ENCODE measurements at places on chromosomes 1 and 21. TPM values are rescaled to one million over a fixed set of nuclear protein-coding genes. Genes with fewer than 3 reads are reported as not detected.

Gene NECTIN4
- 10.3 TPM for polyA plus RNA-seq

Gene FALEC
- not detected for polyA plus RNA-seq

Gene WDTC1
- not detected for polyA plus RNA-seq

Gene CFAP74
- polyA plus RNA-seq, result 0.38 TPM

Gene ANGPTL1
- not detected for polyA plus RNA-seq

Gene SMPDL3B
- not detected for polyA plus RNA-seq

Gene ETV3L
- not detected for polyA plus RNA-seq

GRCh38 chr1:38044221-38045215 lies 2.1 kb downstream of the POU3F1 start:
- DNase-seq, result no peak

DNA sequence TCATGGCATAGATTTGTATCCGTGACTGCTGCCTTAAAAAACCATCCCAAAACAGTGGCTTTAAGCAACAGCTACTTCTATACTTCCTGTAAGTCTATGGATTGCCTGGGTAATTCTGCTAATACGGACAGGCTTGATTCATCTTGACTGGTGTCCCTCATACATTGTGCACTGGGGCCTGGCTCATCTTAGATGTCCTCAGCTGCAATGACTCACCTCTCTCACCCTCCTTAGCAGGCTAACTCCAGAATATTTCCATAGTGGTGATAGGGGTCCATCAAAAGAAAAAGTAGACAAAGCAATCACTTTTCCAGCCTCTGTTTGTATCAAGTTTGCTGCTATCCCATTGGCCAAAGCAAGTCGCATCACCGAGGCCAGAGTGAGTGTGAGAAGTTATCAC lies 409.1 kb upstream of the KAZN start:
- DNase-seq, result no peak

- DNase-seq, result no peak
Measured at GRCh38 chr1:36440646-36441045, 9.6 kb downstream of the OSCP1 start.

- DNase-seq, result peak; percentile 76
Measured at GRCh38 chr1:27045973-27046558, 33.4 kb upstream of the TENT5B start.

- no peak for DNase-seq
Measured at GRCh38 chr1:60600532-60600931, 481.8 kb upstream of the NFIA start.

DNA sequence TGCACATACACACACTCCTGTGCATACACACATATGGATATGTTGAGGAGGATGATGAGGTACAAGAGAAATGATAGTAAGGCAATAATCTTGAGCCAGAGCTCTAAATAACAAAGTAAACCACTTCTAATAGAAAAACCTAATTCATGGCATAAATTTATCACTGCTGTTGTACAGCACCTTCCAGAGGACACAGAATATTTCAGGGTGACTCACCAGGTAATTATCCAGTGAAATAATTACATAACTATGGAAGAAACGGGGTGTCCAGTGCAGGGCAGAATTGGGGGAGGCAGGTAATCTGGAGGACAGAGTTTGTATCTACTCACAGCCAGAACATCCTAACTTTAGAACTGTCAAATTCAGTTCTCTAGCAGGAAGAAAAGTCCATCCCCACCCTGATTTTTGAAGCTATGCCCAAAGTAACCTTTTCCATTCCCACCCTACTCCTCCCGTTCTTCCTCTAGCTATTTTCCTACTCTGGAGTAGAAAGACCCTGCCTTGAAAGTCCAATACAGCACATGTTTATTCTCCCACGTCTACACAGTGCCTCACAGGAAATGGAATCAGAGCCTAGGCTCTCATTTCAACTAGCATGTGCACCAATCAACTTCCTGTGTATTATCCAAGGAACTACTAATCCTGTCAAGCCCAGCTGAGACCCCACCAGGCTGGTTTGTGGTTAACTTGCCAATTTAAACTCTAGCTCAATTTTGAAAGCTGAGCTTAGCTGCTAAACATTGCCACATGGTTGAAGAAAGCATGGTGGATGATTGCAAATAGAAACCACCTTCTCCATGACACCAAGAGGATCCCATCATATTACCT lies 96.6 kb downstream of the PTPN14 start:
- no peak for DNase-seq

- DNase-seq, result no peak
Measured at GRCh38 chr1:38576241-38576640, 283.3 kb downstream of the RRAGC start.

DNA sequence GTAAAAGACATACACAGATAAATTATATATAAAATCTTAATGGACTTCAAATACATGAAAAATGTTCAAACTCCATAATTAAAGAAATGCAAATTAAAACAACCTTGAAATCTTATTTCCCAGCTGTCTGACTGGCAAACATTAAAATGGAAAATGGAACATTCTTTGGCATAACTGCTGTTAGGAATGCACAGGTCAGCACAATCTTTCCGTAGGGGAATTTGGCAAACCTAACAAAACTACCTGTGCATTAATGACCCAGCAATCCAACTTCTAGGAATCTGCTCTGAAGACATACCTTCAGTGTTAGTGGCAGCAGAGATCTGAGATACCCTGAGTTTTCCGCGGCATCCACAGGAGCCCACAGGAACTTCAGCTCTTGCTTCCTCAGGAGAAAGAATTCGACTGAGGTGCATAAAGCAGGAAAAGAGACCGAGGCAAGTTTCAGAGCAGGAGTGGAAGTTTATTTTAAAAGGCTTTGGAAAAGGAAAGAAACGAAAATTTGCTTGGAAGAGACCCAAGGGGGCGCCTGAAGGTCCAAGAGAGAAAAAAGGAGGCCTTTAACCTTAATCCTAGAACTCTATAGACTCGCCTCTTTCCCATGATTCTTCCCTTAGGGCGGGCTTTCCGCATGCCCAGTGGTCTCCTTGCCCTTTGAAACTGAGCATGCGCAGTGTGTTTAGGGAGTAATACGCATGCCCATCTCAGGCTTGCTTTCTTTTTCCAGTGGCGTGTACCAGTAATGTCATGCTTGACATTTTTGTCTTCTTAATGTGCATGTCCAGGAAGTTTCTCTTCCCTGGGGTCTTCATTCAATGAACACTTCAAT lies 24.8 kb downstream of the LYPD8 start:
- DNase-seq, result no peak

GRCh38 chr1:186792870-186793581 lies 35.7 kb upstream of the PLA2G4A start:
- no peak for DNase-seq

DNA sequence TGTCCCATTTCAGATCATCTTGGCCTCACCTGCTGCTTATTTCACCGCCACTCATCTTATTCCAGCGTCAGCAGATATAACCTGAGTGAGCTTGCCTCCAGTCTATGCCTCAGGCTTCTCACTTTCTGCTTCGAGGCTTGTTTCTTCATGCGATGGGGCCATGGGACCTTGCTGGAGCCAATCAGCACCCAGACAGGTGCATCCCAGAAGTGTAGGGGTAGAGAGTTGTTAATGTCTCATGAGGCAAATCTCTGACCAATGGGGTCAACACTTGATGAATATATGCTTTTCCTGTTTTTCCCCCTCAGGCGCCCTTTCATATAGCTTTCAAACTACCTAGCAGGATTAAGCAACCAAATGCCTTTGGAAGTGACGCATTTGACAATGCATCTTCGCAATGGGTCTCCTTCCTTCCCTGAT lies 935 bp upstream of the YIPF1 start:
- no peak for DNase-seq

GRCh38 chr1:92346866-92347640 lies 48.2 kb downstream of the RPAP2 start:
- DNase-seq, result no peak

- no peak for DNase-seq
Measured at GRCh38 chr1:30685796-30686165, 37.6 kb downstream of the MATN1 start.
